GM12891 (cell line): ENCODE measurements at places on chromosomes 3 and 15.

GRCh38 chr3:4814305-4814903 lies 164.8 kb upstream of the BHLHE40 start:
- DNase-seq = no peak

- no peak for DNase-seq
Measured at GRCh38 chr3:64061628-64062027, 38.3 kb upstream of the PSMD6 start.

DNA sequence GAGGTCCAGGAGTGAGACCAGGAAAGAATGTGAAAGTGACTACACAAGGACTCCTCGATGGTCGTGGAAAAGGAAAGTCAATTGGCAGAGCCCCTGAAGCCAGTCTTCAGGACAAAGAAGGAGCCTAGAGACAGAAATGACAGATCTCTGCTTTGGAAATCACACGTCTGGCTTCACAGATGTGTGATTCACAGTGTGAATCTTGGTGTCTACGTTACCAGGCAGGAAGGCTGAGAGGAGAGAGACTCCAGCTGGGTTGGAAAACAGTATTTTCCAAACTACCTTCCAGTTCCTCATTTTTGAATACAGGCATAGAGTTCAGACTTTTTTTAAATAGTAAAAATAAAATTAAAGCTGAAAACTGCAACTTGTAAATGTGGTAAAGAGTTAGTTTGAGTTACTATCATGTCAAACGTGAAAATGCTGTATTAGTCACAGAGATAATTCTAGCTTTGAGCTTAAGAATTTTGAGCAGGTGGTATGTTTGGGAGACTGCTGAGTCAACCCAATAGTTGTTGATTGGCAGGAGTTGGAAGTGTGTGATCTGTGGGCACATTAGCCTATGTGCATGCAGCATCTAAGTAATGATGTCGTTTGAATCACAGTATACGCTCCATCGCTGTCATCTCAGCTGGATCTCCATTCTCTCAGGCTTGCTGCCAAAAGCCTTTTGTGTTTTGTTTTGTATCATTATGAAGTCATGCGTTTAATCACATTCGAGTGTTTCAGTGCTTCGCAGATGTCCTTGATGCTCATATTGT lies 6.0 kb downstream of the CCR2 start:
- DNase-seq = no peak

DNA sequence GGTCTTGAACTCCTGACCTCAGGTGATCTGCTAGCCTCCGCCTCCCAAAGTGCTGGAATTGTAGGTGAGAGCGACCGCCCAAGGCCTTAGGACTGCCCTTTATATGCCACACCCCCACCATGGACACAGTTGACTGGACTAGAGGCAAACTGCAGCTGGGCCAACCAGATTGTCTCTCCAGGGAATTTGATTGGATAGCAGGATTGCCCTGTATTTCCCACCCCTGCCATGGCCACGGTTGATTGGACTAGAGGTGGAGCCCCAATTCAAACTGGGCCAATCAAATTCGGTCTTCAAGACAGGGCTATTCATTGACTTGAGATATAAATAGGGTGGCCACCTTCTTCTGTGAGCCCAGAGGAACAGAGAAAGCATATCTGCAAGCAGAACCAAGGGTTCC lies 6.9 kb upstream of the CLPX start:
- no peak for DNase-seq

GRCh38 chr15:43249699-43250203 lies 17.0 kb downstream of the TGM5 start:
- DNase-seq = peak; percentile 48

- no peak for DNase-seq
Measured at GRCh38 chr15:28936481-28936881, 50.7 kb downstream of the APBA2 start.

DNA sequence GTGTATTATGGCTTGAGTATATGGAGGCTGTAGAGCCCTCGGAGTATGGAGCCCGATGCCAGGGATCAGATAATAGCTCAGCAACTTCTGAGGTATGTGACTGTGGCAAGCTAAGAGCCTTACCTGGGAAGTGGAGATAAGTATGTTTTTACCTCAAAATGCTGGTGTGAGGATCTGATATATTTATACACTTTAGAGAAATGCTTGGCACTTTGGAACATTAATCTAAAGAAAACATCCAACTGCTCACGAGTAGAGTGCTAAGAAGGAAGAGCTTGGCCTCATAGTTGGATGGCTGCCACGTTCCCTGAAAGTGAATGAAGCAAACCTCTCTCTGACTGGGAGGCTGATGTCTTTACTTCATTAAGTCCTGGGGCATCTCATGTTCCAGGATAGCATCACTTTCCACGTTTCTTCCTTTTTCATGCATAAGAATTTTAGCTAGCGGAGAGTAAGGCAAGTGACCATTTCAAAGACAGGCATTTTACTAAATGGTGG lies 58.9 kb upstream of the GOLGA8J start:
- no peak for DNase-seq

GRCh38 chr15:96117270-96117669 lies 213.2 kb upstream of the NR2F2 start:
- DNase-seq = no peak

DNA sequence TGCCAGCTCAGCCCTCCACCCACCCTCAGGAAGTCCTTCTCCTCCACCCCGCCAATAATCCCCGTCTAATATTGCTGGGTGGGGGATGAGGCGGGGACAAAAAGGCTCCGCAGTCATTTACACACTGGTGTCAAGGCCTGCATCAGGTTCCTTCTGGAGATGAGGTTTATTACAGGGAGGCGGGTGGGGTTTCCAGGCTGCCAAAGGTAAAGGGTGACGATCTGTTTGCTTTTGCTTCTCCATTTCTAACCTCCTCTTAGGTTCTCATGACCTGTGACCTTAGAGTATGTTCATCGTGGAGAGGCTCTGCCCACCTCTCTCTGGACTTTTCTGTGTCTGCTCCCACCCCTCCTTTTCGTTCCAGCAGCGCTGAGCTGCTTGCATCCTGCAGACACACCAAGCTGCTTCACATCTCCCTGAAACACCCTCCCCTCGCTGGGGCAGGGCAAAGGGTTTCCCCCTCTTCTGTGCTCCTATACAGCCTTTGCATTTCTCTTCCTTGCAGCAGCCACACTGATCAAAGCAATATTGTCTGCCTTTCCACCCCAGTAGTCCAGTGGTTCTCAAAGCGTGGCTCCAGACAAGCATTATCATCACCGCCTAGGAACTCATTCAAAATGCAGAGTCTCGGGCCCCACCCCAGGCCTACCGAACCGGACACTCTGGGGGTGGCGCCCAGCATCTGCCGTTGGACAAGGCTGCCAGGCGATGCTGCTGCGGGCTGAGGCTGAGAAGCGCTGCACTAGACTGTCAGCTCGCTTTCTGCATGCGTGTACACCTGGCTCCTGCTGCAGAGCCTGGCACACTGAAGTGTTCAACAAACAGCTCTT lies 26.6 kb downstream of the CA12 start:
- DNase-seq = no peak

DNA sequence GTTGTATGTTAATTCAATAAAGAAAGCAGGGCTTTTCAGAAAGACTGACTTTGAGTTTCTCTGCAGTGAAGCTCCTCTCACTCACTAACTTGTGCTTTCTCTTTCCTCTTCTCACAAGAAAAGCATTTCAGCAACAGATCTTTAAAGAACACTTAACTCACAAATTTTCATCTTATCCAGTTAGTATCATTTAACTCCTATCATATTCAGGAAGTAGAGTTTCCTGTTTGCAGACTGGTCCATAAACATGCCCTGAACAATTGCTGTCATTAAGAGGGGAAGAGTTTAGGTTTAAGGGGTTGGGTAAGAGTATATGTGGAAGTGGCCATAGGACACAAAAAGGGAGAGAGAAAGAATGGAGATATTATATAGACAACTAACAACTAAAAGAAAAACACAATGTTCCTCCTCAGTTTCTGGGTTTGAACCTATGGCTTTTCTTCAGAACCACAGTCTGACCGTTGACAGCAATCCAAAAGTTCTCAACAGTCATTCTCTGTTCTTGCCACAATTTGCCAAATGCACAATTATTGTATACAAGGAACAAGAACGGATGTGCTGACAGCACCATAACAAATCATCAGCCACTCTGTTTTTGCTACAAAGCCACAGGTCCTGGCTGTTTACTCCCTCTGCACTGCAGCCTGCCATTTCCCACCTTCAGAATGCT lies 63.9 kb downstream of the CHAC1 start:
- DNase-seq = no peak

DNA sequence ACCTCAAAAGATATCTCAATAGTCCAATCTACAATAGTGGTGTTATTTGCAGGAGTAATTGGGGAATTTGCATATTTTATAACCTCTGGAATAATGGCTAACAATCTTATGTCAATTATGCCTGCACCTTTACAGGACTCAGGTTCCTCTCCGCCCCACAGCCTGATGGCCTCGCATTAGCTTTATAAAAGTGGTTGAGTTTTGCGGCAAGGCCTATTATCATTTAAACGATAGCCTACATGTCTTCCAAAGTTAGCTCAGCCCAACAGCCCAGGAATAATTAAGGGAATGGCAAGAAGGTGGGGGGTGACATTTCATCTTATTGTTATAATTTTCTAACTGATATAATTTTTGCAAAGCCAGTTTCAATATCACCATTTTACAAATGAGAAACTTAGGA lies 97.3 kb downstream of the RTP4 start:
- no peak for DNase-seq

DNA sequence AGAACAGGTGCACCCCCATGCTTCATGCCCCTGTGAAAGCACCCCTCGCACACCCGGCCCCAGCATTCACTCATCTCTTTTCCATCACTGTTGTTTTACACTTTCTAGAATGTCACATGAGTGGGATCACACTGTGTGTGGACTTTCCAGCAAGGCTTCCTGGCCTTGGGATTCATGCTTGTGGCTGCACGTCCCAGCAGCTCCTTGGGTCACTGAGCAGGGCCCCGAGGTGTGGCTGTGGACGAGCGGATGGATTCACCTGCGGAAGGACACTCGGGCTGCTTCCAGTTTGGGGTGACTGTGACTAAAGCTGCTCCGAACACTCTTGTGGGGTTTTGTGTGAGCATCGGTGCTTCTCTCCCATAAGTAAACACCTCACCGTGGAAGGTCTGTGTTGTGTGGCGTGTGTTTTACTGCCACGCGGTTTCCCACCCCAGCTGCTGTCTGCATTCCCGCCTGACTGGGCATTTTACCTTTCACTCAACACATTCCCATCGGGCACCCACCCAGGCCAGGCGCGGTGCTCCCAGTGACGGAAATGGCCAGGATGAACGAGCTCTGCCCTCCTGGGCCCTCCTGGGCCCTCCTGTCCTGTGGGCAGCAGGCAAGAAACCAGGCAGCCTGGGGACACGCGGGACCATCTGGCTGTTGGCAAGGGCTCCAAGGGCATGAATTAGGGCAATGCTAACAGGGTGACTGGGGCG lies 41.4 kb downstream of the DNAJB8 start:
- DNase-seq = no peak

GRCh38 chr15:36884518-36884875 lies 215.9 kb downstream of the MEIS2 start:
- DNase-seq = no peak

- no peak for DNase-seq
Measured at GRCh38 chr15:69320977-69321554, 22.4 kb downstream of the PAQR5 start.

- peak; percentile 20 for DNase-seq
Measured at GRCh38 chr3:51434746-51435327, 43.8 kb downstream of the RBM15B start.

DNA sequence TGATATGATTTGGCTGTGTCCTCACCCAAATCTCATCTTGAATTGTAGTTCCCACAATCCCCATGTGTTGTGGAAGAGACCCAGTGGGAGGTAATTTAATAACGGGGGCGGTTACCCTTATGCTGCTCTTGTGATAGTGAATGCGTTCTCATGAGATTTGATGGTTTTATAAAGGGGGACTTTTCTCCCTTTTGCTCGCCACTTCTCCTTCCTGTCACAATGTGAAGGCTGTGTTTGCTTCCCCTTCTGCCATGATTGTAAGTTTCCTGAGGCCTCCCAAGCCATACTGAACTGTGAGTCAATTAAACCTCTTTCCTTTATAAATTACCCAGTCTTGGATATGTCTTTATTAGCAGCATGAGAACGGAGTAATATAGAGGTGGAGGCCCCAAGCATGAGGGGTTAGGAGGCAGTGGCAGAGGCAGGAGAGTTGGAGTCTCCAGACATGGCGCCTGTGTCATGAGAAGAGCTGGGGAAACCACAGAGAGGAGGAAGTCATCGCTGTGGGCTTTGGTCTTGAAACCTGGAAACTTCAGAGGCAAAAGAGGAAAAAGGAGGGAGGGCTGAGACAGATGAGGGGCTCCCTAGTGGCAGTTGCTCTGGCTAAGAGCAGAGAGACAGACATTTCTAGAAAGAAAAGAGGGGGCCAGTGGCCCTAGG lies 107.8 kb upstream of the VEPH1 start:
- no peak for DNase-seq

- no peak for DNase-seq
Measured at GRCh38 chr15:69224383-69224782, 63.9 kb downstream of the GLCE start.

- peak; percentile 23 for DNase-seq
Measured at GRCh38 chr15:31004220-31004733, 12.8 kb upstream of the MTMR10 start.

DNA sequence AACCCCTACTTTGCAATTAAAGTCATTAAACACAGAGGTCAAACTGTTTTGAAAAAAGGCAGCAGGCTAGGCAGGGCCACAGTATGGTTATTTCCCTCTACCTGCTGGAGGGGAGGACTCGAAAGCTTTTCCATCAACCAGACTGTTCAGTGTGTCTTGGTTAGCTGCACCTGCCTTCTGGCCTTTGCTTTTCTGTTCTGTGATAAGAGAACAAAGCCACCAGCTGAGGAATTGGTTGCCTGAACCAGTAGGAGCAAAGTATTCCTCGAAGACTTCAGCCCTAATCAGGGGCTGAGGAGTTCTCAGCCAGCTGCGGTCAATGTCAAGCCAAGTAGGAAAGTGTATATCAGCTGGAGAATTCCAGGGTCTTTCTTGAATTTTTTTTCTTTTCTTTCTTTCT lies 132.5 kb downstream of the SOX2 start:
- no peak for DNase-seq

- no peak for DNase-seq
Measured at GRCh38 chr3:9109568-9109914, 139.9 kb downstream of the SRGAP3 start.

DNA sequence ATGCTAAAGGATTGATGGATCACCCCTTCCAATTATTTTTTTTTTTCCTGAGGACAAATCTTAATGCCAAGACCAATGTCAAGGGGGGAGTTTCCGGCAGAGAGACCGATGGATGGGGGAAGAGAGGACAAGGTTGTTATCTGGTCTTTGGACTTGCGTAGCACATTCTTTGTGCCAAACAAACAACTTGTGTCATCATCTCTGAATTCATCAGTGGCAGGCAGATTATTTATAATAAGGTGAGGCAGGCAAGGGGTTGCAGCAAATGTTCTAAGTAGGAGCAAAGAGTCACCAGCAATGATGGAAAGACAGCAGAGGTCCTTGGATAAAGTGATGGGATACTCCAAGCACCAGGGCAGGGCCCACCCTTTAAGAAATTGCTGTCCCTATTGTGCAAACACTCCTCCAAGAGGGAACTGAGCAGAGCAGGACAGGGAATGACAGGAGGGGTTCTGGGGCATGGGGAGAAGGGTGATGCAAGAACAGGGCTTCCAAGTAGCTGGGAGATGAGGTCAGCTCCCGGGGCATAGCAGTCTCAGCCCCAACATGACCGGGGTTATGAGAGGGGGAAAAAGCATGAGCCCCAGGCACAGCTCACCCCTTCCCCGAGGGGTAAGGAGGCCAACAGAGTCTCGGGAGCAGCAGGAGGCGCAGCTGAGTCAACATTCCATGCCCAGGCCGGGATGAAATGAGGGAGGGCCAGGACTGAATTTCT lies 57.4 kb downstream of the ANXA2 start:
- no peak for DNase-seq

GRCh38 chr3:124696006-124696405 lies 34.2 kb upstream of the UMPS start:
- no peak for DNase-seq

GRCh38 chr15:28994142-28994830 lies 108.5 kb downstream of the APBA2 start:
- no peak for DNase-seq
